HFF-Myc (cell line): ENCODE measurements at places on chromosomes 3 and 15.

- no peak for DNase-seq
Observed at GRCh38 chr3:30604558-30604957, 1.8 kb upstream of the TGFBR2 start.

GRCh38 chr3:131505421-131505820, 2.6 kb upstream of the MRPL3 start:
- DNase-seq = no peak

- no peak for DNase-seq
Observed at GRCh38 chr3:44803298-44803697, 41.7 kb downstream of the KIF15 start.

DNA sequence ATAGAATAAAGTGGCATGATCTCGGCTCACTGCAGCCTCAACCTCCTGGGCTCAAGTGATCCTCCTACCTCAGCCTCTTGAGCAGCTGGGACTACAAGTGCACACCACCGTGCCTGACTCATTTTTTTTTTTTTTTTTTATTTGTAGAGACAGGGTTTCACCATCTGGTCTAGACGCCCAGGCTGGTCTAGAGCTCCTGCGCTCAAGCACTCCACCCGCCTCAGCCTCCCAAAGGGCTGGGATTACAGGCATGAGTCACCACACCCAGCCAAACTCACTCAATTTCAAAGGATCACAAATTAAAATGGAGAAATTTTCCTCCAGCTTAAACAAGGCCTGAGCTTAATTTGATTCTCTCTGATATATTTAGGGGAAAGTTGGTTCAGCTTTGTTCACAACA, 27.3 kb upstream of the NMB start:
- peak; percentile 66 for DNase-seq

DNA sequence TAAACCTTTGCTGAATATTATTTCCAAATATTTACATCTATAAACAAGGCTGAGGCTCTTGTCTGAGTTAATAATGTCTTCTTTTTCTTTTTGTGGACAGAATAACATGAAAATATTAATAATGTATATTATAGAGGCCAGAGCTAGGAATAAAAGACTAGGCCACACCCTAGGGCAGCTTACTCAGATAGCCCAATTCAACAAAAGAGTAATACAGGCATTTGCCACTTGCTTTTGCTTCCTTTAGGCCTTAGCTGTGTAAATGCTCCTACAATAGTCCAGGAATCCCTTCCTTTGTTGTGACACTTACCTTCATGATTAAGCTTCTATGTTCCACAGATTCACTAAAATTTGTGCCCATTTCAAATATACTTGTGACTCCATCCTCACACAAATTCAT, 16.5 kb downstream of the IMPG2 start:
- no peak for DNase-seq

GRCh38 chr3:114848082-114848481, 299.0 kb downstream of the ZBTB20 start:
- DNase-seq = no peak

DNA sequence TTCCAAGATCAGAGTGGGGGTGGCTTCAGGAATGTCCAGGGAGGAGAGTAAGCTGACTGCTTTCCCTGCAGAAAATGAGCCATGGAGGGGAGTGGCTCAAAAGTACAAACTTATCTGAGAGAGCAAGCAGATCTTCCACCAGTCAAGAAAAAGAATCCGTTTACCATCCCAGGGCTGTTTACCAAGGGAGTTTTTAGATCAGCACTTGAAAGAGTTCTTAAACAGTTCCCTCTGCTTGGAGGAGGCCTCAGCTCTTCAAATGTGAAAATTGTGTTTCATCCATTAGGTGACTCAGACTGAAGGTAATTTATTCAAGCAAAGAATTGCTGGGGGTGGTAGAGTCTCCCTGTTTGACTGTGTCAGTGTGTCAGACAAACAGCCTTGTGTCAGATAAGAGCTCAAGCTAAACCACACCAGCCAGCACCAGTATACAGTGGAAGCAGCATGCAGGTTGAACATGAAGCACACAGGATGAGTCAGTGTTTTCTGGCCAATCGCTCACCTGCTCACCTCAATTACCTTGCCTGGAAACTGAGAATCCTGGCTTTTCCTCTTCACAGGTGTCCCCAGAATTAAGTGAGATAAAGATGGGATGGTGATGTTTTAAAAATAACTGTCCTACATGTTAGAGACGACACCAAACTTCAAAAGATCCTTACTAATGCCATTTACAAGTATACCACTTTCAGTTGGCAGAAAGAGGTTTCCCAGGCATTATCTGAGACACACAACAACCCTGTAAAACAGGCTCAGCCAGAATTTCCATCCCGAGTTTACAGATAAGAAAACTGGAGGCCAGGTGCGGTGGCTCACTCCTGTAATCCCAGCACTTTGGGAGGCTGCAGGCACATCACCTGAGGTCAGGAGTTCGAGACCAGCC, 21.7 kb downstream of the SH3BP5 start:
- no peak for DNase-seq

DNA sequence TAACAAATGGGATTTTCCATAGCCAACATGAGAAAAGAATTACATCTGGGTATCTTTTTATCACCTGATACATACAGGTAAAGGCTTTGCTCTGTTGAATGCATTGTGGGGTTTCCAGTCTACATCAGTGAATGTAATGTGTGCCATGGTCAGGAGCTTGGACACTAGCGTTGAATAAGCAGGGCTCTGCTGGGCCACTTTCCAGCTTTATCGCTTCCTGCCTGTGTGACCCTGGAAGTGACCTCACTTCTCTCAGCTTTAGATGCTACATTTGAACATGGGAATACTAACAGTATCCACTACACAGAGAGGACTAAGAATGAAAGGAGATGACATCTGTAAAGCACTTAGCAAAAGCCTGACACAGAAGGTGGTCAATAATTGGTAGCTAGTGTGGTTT, 40.1 kb downstream of the TTC23 start:
- DNase-seq = no peak

DNA sequence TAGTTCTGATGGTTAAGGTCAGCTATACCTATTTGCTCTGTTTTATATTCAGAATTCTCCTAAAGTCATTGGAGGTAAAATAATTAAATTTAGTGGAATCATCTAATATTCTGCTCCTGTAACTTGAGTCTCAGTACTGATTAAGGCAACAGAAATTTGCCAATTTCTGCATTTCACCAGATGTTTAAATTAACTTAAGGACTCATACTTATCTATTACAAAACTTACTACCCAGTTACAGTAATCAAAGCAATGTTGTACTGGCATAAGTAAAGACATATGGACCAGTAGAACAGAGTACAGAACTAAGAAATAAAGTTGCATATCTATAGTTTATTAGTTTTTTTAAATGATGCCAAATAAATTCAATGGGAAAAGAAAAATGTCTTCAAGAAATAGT, 1043.8 kb downstream of the OTOL1 start:
- DNase-seq = no peak

GRCh38 chr3:105343991-105344390, 22.7 kb upstream of the ALCAM start:
- DNase-seq = no peak

GRCh38 chr3:168081171-168081771, 14.5 kb downstream of the GOLIM4 start:
- DNase-seq = no peak

DNA sequence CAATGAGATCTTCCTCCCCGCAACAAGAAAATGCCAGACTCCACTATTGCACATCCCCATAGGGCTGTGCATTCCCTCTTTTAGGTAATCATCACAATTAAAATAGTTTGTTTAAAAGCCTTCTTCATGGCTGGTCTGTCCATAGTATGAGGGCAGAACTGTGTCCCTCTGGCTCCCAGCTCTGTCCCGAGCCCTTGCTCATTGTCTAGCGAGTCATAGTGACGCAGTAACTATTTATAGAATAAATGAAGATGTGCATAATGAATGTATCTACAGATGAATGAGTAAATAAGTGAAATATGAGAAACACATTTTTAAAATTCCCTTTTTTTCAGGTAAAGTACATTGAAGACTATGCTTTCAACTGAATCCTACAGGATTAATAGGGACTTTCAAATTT, 128.4 kb upstream of the TMC3 start:
- no peak for DNase-seq

DNA sequence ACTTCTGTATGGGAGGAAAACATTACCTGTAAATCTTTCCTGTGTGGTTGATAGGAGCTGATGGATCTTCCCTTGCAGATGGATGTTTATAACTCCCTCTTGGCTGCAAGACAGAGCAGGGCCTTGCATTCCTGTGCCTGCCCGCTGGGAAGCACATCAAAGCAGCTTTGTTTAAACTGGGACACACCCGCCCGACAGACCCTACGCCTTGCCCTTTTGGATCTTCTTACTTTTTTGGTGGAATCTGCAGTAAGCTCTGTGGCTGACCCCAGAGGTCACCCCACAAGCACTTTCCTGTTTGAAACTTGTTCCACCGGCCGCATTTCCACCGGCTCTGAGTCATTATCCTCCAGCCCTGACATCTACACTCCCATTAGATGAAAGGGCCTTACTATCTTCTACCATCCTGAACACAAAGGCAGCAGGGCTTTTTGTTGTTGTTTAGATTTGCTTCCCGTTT, 244.1 kb upstream of the STT3B start:
- peak; percentile 27 for DNase-seq

GRCh38 chr3:189606774-189607173, 24.4 kb upstream of the TP63 start:
- DNase-seq = no peak

- no peak for DNase-seq
Observed at GRCh38 chr3:62873761-62874710, 1.2 kb downstream of the CADPS start.

DNA sequence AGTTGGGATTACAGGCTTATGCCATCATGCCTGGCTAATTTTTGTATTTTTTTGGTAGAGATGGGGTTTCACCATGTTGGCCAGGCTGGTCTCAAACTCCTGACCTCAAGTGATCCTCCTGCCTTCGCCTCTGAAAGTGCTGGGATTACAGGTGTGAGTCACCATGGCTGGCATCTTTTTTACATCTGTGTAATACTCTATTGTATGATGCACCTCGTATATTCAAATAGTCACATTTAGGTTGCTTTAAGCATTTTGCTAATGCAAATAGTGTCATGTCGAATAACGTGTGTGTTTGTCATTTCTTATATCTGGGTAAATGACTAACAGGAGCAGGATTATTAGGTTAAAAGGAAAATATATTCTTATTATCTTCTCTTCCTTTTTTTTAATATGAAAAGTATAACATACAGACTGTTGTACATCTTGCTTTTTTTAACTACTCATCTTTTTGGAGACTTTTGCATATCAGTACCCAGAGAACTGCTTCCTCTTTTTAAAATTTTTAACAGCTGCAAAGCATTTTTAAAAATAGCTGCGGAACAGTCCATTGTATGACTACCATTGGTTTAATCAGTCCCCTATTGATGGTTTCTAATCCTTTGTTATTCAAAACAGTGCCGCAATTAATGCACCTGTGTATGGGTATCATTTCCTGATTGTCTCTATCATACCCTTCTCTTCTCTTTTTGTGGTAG, 13.4 kb downstream of the SCAMP5 start:
- DNase-seq = no peak

GRCh38 chr3:40242216-40242615, 67.3 kb upstream of the EIF1B start:
- no peak for DNase-seq

- no peak for DNase-seq
Observed at GRCh38 chr3:29826712-29827111, 545.8 kb downstream of the RBMS3 start.

GRCh38 chr3:186217820-186218164, 108.9 kb upstream of the ETV5 start:
- DNase-seq = no peak

DNA sequence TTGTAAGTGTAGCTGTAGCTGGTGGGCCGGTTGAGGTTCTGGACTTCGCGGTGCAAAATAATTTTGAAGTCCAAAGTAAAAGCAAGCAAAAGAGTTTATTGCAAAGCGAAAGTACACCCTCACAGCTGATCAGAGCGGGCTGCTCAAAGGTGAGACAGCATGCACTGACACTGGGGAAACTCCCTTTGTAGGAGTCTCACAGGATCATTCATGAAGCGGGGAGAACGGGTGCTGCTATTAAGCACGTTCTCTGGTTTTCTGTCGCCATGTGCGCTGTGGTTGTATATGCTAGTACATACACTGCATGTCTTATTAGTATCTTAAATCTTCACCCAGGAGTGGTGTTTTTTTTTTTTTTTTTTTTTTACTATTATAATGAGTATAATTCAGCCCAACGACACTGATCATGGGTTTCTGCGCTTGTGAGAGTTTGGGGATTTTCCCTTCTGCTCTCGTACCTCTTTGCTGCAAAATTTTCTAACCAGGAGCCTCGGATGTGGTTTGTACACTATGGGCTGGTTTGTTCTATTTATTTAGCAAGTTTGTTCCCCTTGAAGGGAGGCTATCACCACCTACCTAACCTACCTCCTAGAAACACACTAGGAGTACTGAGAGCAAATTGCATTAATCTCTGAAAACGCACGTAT, 1.4 kb upstream of the AP4E1 start:
- no peak for DNase-seq

DNA sequence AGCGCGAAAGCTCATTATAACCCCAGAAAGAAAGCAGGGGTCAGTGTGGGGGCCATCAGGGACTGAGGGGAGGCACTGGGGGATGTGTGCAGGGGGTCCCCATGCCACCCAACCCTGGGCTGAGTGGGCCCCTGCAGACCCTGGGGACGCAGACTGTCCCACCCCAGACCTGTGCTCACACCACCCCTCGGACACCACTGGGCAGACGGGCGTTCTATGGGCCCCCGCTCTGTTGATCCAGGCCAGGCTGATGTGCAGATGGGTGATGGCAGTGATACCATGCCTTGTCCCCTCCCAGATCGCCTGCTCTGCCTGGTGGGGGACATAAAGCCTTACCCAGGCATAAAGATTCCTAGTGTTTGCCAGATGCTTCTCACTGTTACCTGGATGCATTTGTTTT, 259.7 kb upstream of the TLE3 start:
- no peak for DNase-seq

- DNase-seq = no peak
Observed at GRCh38 chr3:131596884-131597283, 94.1 kb upstream of the MRPL3 start.

- no peak for DNase-seq
Observed at GRCh38 chr3:195573611-195574496, 9.9 kb downstream of the APOD start.

- no peak for DNase-seq
Observed at GRCh38 chr3:106333911-106334618, 465.3 kb upstream of the CBLB start.

GRCh38 chr3:143595456-143596077, 252.7 kb downstream of the SLC9A9 start:
- DNase-seq = no peak

GRCh38 chr3:148711981-148712666, 14.4 kb downstream of the AGTR1 start:
- no peak for DNase-seq

- DNase-seq = no peak
Observed at GRCh38 chr15:73357999-73358665, 10.6 kb downstream of the HCN4 start.

- no peak for DNase-seq
Observed at GRCh38 chr15:70704166-70704565, 59.2 kb downstream of the UACA start.

- DNase-seq = no peak
Observed at GRCh38 chr3:24405057-24405456, 89.6 kb downstream of the THRB start.

GRCh38 chr15:79168922-79169456, 78.4 kb upstream of the RASGRF1 start:
- no peak for DNase-seq
